ENCODE measurements at places on chromosomes 16 and 17.

DNA sequence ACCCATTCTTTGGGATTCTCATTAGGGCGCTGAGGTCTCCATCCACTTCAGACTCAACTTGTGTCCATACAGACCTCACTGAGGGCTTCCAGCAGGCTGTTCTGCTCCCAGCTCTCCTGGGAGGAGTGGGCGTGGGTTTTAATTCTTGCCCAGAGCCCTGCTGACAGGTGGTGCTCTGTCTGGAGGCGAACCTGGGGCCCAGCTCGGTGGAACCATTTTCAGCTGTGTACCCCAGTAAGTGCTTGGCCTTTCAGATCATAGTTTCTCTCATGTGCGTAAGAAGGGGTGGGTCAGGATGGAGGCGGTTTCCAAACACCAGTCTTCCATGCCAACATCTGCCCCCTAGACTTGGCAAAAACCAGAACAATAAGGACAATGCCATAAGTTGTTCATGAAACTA lies 21.4 kb upstream of the NKD1 start:
- no peak for DNase-seq

- no peak for DNase-seq
Observed at GRCh38 chr17:4604111-4604644, 19.8 kb downstream of the SMTNL2 start.

GRCh38 chr17:77456951-77457548 lies 316.3 kb downstream of the SEC14L1 start:
- DNase-seq = no peak

GRCh38 chr16:56889206-56889605 lies 24.2 kb downstream of the SLC12A3 start:
- no peak for DNase-seq

- DNase-seq = no peak
Observed at GRCh38 chr16:10312784-10313724, 72.8 kb upstream of the ATF7IP2 start.

- no peak for DNase-seq
Observed at GRCh38 chr17:4518901-4519300, 20.2 kb downstream of the SPNS2 start.

DNA sequence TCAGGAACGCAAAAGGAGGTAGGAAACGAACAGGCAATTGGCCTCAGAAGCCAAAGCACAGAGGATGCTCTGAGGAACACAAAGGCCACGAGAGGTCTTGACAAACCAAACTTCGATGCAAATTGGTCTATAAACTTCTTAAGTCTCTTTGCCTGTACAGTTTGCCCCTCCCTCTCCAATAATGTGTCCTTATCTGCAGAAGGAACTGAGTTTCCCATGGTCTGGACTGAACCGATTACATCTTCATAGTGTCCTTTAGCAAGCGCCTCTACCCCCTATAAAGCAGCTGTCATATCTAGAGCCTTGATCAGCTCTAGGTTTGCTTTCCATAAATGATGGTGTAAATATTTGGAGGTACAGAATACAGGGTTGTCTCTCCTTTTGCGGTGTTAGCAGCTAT lies 3.1 kb upstream of the CDRT4 start:
- DNase-seq = no peak

All from T-helper 2 cell (primary cell).